ENCODE measurements at places on chromosomes 13 and 19.

DNA sequence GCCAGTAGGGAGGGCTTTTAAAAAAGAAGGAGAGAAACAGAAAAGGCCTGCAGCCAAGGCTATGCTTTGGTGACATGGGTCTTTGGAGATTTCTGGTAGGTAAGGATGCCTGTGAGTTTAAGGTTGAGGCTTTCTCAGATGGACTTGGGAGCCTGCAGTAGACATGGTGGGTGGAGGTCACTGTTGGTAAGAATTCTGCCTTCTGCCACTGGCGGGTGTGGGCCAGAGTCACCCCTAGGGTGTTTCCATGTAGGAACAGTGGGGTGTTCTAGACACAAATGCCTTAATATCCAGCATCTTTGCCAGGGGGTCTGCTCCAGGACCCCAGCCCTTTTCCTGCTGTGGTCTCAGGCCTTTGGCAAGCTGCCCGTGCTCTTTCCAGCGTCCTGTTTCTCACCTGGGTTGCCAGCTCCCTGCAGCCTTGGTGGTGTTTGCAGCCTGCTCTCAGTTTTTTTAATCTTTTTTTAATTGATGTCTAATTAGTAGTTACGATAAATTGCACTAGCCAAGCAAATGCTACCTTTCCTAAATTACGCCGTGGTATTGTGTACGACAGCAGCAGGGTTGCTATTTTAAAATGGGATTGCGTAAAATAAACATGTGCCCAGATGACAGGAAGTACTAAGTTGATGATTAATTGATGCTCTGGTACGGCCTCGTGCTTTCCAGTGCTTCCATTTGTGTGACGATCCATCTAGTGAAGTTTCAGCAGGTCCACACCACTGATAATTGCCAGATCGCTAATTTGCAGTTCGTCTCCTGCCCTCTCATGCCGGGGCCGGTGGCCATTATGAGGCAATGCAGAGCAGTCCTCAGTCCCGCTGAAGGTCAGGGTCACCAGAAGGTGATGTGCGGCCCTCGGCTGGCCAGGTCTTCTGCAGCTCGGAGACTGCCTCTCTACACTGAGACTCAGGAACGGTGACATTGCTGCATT, 35.3 kb upstream of the NPAS1 start:
- no peak for DNase-seq

DNA sequence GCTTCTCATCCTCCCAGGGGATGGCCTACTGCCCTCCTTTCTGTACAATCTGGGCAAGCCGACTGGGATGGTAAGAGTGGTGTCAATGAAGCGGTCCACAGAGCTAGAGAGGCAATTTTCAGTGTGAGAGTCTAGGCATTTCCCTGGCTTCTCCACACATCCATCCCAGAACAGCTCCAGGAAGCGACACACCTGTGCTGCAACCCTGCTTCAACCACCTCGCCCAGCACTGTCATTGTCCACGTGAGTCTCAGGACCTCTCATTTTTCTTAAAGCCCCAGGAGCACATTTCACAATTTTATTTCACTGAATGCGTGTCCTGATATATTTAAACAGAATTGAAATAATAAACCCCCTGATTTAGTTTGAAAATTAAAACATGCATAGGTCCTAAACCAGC, 15.5 kb upstream of the UBL3 start:
- no peak for DNase-seq

GRCh38 chr13:93364166-93364565, 137.6 kb downstream of the GPC6 start:
- no peak for DNase-seq

DNA sequence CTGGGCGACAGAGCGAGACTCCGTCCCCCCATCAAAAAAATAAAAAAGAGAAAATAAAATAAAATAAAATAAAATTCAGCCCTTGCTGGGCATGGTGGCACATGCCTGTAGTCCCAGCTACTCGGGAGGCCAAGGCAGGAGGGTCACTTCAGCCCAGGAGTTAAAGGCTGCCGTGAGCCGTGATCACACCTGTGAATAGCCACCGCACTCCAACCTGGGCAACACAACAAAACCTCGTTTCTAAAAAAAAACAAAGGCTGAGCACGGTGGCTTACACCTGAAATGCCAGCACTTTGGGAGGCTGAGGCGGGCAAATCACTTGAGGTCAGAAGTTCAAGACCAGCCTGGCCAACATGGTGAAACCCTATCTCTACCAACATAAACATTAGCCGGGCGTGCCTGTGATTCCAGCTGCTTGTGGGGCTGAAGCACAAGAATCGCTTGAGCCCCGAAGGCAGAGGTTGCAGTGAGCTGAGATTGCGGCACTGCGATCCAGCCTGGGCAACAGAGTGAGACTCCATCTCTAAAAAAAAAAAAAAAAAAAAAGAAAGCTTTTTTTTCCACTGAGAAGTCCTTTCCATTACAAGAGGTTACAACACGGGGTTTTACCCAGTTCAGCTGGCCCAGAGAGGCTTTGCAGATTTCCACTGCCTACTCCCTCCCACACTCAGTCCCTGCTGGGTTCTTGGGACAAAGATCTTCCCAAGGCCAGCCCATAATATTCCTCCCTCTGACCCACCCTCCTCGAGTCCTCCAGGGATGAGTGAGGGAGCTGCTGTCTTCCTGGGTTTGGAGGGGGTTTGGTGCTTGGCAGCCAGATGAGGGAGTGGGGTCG, 6.4 kb downstream of the ANGPTL4 start:
- DNase-seq, result no peak

GRCh38 chr13:85536706-85537105, 262.5 kb downstream of the SLITRK6 start:
- no peak for DNase-seq

GRCh38 chr13:79194272-79194671, 211.8 kb downstream of the RBM26 start:
- DNase-seq, result peak; percentile 64

DNA sequence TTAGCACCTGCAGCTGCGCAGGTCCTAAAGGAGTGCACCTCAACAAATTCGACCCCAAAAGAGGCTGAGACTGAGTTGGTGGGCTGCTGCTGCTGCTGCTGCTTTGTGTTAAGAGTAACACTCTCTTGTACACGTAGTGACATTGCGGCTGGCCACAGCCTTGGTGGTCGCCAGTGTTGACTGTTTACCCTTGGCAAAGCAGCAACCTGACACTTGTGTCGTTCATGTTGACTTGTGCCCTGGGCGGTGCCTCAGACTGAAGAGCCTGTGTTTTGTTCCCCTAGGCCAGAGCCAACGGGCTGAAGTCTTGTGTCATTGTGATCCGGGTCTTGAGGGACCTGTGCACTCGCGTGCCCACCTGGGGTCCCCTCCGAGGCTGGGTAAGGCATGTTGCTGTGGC, 22.4 kb upstream of the QTRT1 start:
- no peak for DNase-seq

DNA sequence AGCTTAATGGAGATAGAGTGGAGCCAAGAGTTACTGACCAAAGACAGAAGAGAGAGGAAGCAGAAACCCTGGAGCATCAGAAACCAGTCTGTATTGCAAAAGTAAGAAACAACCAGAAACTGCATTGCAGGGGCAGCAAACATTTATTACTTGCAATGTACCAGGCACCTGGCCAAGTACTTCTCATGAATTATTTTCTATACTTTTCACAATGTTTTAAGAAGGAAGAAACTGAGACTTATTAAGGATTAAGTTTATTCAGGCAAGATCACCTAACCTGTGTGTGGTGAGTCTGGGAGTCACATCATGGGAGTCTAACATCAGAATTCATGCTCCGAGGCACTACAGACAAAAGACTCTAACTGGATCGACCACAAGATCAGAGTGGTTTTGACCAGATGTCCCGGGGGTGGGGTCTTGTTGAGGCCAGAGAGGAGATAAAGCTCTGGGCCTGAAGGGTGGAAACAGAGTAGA, 47.4 kb downstream of the TNFRSF19 start:
- no peak for DNase-seq

DNA sequence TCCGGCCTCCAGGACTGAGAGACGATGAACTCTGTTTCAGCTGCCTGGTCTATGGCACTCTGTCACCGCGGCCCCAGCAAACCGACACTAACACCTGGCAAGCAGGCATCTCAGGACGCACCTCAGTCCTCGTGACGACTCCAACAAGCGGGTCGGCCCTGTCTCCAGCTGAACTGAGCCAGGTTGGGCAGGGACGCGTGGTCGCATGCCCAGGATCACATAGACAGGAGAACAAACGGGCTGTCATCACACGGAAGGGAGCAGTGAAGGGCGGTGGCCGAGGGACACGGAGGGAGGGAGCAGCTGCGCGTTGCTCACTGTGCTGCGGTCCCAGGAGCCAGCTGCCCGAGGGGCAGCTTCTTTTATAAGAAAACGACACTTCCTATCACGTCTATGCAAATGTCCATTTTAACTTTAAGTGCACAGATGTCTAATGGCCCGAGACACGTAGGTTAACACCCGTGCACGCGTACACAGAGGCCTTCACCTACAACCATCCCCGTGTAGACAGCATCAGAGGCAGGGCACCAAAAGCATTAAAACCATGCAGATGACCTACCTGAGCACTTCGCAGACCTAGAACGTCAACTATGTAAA, 8.9 kb downstream of the SGTA start:
- no peak for DNase-seq

DNA sequence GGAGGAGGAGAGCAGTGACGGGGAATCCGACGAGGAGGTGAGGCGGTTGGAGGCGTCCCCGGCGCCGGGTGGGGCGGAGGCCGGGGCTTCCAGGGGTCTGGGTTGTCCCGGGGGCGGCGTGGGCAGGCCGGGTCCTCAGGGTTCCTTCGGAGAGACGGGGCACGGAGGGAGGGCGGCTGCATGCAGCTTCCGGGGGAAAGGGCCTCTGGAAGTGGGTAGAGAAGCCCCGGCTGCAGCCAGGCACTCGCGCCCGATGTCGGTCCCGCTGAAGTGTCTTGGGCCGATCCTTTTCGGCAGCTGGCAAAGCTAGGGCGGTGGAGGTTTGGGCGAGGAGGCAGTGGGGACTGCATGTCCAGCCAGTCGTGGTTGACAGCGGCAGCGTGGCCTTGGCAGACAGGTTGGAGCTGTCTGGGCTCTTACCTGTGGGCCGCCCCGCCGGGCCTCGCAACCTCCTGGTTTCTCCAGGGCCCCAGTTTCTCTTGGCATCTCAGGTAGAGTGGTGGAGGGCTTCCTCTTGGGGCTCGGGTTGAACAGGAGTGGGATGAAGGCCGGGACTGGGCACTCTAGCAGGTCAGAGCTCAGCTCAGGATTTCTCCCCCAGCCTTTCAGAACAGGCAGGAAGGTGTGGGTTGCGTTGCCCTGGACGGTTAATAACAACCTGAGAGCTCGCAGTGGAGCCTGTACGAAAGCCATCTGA, 690 bp downstream of the KMT2B start:
- DNase-seq, result peak; percentile 77

GRCh38 chr19:12985049-12985776, 10.1 kb upstream of the NFIX start:
- no peak for DNase-seq

DNA sequence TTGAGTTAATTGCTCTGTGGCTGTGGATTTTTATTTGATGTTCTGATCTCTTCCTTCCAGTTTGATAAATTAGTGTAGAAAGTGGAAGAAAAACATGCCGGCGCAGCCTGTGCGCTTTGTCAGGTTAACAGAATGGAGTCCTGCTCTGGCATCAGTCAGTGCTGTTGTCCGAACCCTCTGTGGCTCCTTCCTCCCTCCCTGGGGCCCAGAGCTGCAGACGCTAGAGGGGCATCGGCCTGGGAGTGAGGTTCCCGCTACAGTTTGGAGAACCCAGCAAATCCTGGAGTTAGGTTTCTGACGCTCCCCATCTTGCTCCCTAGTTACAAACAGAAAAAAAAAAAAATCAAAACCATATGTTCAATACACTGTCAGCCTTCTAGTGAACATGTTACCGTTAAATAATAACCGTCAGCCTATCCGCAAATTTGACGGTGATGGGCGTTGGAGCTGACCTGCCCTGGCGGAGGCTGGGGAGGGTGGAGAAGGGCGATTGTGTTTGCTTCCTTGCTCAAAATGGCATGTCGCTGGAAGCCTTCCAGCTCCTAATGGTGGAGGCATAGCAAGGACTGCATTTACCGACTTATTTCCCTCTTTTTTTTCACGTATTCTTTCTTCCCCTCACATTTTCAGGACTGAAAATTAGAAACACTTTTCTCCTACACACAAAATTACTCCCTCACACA, 13.6 kb downstream of the MBNL2 start:
- no peak for DNase-seq

DNA sequence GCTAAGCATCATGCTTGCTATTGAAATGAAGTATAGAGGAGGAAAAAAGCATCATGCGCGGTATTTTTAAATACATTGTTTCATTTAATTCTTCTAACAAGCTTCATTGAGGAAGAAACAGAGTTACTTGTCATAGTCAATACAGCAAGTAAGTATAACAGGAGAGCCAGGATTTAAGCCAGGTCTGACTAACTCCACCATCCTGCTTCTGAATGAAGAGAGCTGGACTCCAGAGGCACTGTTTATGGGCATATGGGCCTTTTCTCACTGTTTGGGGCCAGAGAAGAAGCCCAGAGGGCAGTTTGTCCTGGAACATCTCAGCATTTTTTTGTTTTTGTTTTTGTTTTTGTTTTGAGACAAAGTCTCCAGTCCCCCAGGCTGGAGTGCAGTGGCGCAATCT, 7.9 kb downstream of the SAMD4B start:
- no peak for DNase-seq

DNA sequence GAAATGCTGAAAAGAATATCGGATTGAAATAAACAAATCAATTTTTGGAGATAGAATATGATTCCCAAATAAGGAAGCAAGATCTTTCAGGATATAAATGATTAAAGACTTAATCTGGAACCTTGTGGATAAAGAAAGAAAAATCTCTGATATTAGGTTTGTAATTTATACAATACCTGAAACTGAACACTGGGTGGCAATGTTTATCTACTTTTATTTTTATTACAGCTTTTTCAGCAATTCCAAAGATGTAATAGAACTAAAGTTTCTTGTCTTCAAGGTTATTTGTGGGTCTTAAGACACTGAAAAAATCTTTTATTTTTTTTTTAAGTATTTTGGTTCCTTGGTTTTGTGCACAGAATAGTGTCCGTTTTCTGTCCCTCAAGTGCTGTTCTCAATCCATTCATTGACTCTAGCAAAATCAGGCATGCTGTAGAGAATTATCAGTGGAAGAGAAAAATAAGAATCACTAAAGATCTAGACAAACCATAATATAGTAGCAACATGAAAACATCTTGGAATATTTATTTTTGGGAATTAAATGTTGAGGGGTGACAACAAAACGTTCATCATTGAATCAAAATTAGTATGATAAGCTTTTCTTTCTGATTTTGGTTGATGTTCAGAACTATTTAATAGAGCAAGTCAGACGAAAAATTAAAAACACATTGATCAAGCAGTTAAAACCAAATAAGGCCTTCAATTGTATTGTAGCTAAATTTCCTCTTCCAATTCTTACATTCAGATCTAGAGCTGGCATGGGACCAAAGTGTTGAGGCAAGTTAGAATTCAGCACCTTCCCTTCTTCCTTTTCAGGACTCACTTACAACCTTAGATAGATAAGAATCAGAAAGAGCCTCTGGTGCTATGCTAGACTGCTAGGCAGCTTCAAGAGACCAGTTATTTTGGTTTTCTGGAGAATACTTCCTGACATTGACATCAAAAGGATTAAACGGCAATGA, 704.4 kb upstream of the PCDH20 start:
- peak; percentile 13 for DNase-seq

- no peak for DNase-seq
Observed at GRCh38 chr13:108777421-108778420, 148.3 kb downstream of the MYO16 start.
